CD4-positive, CD25-positive, alpha-beta regulatory T cell (primary cell): ENCODE measurements at places on chromosomes 2 and 18.

- no peak for DNase-seq
Observed at GRCh38 chr2:234829074-234829455, 122.8 kb upstream of the SH3BP4 start.

GRCh38 chr2:238027591-238028415 lies 33.0 kb upstream of the SCLY start:
- no peak for DNase-seq

DNA sequence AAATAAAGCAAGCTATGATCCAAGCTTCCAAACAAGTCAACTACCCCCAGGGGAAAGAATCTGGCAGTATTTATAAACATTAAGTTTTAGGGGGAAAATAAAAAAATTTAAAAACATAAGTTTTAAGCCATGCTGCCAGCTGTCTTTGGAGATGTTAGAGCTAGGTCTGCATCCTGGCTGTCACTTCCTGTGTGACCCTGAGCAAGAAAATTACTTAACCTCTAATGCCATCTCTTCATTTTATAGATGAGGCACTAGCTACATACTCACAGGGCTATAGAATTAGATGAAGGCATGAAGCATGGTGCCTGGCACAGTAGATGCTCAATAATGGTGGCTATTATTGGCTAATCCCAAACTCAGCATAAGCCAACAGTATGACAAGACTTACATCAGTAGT lies 28.1 kb downstream of the STARD7 start:
- peak; percentile 34 for DNase-seq

DNA sequence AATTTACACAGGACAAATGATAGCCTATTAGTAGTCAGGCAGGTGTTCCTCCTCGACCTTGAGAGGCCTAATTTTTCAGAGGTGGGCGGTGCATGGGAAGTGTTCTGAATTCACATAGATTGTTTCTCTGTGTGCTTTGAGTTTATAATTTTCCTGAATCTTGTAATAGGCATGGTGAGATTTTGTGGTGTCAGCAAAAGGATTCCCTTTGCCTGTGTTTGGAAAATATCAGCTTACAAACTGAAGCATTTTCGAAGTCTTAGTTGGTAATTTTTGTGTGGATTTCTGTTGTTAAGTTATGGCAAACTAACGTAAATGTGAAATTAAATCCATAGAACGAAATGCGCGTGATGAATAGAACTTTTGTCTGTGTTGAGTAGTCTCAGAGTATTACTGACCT lies 194.0 kb upstream of the RBMS1 start:
- DNase-seq: no peak

GRCh38 chr18:23844991-23845680 lies 155.9 kb downstream of the LAMA3 start:
- no peak for DNase-seq

- DNase-seq: no peak
Observed at GRCh38 chr18:1294229-1294628, 389.6 kb downstream of the ADCYAP1 start.

DNA sequence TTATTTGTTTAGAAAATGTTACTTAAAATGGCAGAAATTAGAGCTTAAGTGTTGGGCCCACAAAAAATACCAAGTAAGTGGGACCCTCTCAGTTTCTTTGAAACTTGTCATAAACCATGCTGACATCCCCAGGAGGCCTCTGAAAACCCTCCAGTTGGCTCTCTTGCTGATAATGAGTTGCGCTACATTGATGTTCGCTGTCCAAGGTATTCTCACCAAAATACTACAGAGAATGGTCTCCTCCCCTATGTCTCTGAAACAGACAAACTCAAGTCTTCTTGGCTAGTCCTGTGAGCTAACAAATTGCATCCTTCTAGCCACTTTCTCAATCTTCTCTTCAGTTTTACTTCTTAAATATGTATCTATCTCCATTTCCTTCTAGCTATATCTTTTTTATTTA lies 669.4 kb downstream of the IRS1 start:
- DNase-seq: no peak

DNA sequence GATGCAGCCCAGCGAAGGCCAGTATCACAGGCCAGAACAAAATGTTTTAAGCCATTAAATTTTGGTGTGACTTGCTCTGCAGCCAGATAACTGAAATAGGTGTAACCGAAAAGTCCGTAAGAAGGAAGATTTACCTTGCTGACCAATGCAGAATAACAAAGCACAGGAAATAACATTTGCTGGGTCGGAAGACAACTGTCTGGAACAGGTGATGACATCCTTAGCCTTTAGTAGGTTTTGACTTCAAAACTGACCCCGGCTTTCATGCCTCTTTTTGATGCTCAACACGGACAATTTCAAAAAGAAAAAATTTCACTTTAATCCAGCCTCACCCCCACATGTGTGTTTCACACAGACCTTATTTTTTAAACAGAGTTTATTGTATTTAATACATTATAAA lies 93.7 kb downstream of the KCTD1 start:
- no peak for DNase-seq

- no peak for DNase-seq
Observed at GRCh38 chr2:33707312-33707711, 108.2 kb upstream of the FAM98A start.

DNA sequence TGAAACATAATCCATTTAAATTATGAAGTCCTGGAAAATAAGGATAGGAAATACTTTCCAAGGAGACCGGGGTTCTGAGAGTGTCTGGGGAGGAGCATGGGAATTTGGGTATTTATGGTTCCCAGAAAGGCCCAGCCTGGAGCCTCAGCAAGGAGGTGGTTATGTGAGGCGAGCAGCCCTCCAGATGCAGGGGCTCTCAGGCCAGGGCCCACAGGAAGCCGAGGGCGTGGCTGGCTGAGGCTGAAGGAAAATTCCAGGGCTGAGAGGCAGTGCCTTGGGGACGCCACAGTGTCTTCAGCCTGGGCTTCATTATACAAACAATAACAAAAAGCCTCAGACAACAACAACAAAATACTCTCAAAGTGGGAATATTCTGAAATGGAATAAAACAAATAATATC lies 86.9 kb upstream of the SERPINE2 start:
- no peak for DNase-seq

- no peak for DNase-seq
Observed at GRCh38 chr2:188391354-188391753, 99.7 kb downstream of the GULP1 start.

- DNase-seq: no peak
Observed at GRCh38 chr2:124875627-124876244, 850.6 kb downstream of the CNTNAP5 start.

GRCh38 chr18:76988827-76989646 lies 143.5 kb downstream of the MBP start:
- no peak for DNase-seq

- no peak for DNase-seq
Observed at GRCh38 chr18:6591491-6591890, 138.0 kb upstream of the ARHGAP28 start.
